ENCODE measurements at places on chromosomes 7 and 10.
A peak's percentile ranks its signal among the peaks of the same experiment; 100 is the strongest.

DNA sequence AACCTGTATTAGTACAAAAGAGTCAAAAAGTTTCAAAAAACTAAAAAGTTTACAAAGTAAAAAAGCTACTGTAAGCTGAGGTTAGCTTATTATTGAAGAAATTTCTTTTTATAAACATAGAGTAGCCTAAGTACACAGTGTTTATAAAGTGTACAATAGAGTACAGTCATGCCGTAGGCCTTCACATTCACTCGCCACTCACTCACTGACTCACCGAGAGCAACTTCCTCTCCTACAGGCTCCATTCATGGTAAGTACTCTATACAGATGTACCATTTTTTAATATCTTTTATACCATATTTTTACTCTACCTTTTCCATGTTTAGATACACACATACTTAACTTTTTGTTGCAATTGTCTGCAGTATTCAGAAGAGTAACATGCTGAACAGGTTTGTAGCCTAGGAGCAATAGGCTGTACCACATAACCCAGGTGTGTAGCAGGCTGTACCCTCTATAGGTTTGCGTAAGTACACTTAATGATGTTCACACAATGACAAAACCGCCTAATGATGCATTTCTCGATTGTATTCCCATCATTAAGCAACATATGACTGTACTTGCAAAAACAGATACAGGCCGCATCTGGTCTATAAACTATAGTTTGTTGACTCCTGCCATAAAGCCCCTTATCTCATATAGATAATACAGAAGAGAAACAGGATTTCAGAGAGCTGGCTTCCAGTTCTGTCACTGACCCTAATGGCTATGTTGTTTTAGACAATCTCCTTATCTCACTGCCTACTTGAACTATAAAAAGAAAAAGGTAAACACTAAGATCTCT, 438.8 kb downstream of the HTR7 start:
- no peak for DNase-seq

- no peak for DNase-seq
Observed at GRCh38 chr10:129105266-129105665, 361.8 kb upstream of the MGMT start.

DNA sequence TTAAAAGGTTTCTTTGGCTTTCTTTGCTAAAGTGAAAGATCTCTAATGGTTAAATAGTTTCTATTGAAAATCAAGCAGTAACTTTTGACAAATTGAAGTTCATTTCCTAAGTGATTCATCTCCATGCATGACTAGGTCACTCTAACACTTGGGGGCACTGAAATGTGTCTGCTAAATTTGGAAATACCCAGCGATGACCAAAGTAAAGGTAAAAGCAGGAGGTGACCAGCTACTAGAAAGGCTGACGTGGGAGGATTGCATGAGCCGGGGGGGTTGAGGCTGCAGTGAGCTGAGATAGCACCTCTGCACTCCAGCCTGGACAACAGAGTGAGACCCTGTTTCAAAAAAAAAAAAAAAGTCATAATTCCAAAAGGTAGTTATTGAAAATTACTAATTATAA, 111.8 kb upstream of the GPR141 start:
- no peak for DNase-seq

GRCh38 chr7:106110238-106110560, 1.9 kb downstream of the SYPL1 start:
- no peak for DNase-seq

DNA sequence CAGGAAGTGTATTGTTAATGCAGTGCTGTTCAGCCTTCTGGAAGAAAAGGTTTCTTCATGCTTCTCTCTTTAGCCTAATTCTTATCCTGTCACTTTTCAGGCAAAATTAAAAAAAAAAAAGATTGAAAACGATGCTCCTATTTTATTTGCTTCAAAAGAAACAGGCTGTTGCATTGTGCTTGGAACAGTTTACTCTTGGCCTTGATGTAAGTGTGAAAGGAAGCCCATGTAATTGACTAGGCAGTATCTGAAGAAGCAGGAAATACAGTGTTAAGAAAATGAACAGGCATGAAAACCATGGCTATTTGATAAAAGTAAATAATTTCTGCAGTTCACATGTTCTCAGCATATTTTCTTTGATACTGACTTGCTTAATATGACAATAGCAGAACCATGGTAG, 40.4 kb upstream of the ATRNL1 start:
- no peak for DNase-seq

GRCh38 chr10:50360077-50360850, 108.9 kb upstream of the ASAH2 start:
- no peak for DNase-seq

DNA sequence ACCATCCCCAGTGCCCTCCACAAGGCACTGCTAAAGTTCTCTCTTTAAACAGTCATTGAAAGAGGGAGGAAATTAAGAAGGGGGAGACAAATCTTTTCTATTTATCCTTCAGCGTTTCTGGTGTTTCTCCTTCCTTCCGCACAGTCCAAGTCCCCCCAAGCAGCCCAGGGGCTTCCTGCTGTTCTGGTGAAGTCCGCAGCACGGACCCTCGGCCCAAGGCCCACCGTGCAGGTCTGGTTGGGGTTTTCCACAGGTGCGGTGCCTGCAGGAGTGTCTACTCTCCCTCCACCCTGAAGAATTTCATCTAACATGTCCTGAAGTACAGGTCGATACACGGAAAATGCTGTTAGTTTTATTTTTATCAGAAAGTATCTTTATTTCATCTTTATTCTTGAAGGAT, 34.1 kb upstream of the KNDC1 start:
- DNase-seq = no peak

DNA sequence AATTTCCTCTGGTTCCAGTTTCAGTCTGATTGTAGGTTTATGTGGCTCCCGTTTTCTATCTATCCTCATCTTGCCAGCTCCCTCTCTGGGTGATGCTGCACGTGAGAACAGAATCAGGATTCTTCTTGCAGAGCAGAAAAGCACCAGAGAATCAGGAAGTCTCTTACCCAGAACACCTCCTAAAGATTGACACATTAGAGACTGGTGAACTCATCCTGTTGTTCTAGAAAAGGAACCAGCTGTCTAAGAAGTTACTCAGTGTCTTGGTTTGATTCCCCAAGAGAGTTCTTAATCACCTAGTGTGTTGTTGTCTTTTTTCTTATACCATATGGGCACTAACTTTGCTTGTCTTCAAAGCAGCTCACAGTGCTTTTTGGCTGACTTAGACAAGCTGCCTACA, 152.4 kb downstream of the DGKI start:
- DNase-seq = no peak

GRCh38 chr7:107119376-107120105, 49.3 kb upstream of the HBP1 start:
- DNase-seq = no peak

DNA sequence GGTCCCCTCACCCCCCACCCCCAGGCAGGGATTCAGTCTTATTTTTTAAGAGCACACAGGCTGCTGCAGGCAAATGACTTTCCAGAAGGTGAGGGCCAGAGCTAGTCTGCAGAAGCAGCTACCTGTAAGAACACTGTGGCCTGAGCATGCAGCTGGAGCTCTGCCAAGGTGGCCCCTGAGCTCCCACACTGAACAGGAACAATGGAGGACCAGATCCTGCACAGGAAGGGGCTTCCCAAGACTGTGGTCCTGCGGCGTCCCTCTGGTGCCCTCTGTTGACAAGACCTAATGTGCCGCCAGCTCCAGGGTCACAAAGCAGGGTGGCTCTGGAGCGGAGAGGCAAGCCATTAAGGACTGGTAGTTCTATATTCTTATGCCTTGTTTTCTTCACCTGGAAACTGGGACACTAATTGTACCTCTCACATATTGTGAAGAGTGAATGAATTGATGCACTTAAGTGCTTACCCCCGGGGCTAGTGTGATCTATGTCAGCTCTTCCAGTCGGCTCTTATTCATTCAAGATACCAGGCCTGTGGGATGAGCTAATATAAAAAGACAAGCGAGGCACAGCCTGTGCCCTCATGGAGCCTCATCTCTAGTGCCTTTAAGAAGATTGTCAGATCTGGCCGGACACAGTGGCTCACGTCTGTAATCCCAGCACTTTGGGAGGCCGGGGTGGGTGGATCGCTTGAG, 8.0 kb upstream of the BEND7 start:
- peak; percentile 61 for DNase-seq

DNA sequence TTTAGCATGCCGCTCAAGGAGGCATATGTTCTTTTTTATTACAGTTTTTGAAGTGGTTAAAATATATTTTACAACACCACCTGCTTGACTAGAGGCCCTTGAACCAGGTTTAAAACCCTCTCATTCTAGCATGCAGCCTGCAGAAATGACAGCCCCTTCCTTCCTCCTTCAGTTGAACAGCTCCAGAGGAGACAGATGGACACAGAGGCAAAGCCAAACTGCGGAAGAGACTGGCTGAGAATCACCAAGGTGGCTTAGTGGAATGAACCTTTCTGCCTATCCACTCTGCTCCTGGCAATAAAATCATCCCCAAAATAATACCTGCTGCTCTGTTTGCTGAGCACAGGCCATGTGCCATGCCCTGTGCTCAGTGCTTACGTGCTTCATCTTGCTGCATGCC, 23.9 kb upstream of the PLPP4 start:
- no peak for DNase-seq

DNA sequence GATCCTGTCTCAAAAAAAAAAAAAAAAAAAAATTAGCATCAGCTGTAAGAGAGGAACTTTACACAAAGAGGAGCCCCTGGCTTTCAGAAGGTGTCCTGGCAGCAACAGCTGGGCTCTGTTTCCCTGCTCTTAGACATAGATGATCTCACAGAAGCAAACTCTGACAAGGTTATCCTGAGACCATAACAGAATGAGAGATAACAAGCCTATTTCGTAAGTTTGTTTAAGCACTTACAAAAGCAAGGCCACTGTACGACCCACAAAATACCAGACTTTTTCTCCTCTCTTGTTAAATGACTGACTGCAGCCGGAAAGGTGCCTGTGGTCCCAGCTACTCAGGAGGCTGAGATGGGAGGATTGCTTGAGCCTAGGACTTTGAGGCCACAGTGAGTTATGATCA, 33.3 kb upstream of the OTUD1 start:
- DNase-seq = no peak

- DNase-seq = no peak
Observed at GRCh38 chr10:50398823-50399222, 147.5 kb upstream of the ASAH2 start.

- DNase-seq = no peak
Observed at GRCh38 chr7:116571552-116571951, 46.7 kb downstream of the CAV1 start.

DNA sequence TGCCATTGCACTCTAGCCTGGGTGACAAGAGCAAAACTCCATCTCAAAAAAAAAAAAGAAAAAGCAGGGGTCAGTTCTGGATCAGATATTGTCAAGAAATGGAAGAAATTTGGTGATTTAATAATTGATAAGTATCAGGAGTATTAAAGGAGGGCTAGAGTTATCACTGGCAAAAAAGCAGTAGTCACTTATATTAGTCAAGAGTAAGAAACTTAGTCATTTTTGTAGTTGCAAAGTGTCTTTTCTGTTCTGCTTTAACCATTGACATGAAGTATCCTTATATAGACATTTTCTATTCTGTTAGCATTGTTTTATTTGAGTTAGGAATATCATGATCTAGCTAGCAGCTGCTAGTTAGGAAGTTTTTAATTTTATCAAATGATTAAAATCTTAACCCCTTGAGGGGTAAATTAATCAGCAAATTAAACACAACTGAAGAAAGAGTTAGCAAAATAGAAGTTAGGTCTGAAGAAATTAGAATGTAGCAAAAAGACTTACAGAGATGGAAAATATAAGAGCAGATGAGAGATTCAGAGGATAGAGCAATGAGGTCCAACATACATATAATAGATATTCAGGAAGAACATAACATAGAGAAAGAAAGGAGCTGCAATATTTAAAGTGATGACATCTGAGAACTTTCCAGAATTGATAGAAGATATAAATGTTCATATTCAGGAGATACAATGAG, 7.3 kb upstream of the CCDC6 start:
- no peak for DNase-seq

GRCh38 chr7:157547611-157548010, 210.8 kb downstream of the DNAJB6 start:
- DNase-seq = no peak

DNA sequence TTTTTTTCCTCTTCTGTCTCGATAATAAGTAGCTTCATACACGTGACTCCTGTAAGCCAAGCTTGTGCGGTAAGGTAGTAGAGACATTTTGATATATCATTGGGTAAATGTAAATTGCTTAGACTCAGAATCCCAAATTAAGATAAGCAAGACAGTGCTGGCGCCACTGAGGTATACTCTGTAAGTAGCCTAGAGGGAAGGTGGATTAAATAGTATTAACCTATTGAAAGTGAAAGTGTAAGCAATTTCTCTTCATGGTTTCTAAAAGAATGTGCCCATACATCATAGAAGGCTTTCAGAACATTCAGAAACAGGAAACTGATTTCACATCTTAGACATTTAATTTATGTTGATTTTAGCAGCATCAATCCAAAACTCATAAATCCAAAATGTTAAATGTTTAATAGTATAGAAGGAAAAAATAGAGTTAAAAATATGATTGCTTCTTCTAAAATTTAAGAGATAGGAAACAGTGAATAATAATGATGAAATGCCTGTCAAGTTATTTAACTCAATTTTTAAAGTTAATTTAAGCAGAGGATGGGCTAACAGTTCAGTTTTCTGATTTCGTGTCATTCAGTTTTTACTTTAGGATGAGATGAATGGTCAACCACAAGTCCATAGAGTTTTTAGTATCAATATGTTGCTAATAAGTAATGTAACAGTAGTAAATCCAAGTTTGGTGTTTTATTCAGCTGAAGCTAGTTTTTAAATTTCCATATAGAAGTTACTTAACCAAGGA, 36.8 kb downstream of the LRRC72 start:
- DNase-seq = peak; percentile 9

DNA sequence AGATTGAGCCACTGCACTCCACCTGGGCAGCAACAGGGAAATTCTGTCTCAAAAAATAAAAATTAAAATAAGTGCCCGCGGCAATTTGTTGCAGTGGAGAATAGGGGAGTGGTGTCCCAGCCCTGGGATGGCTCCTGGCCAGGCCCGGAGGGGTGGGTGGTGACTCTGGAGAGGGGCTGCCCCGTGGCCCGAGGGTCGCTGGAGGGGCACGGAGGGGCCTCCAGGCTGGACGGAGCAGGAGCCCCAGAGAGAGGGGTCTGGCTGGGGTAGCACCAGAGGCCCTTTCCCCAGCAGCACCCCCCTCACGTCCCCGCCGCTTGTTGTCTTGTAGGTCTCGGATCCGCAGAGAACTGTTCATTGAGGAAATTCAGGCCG, 38.6 kb upstream of the SH2B2 start:
- no peak for DNase-seq

GRCh38 chr7:139571190-139571589, 47.7 kb downstream of the CLEC2L start:
- no peak for DNase-seq

All from activated CD8-positive, alpha-beta T cell treated with anti-CD3 and anti-CD28 coated beads for 36 hours (primary cell).